CD4-positive, CD25-positive, alpha-beta regulatory T cell (primary cell): ENCODE measurements at places on chromosomes 12 and 14. TPM values are rescaled to one million over a fixed set of nuclear protein-coding genes. Genes with fewer than 3 reads are reported as not detected.

Gene SSPN
- not detected for total RNA-seq

Gene DAO
- total RNA-seq, result not detected

Gene SLC7A8
- not detected for total RNA-seq

Gene PIWIL1
- total RNA-seq, result not detected

Gene CIROP
- not detected for total RNA-seq

Gene ENDOU
- not detected for total RNA-seq

Gene PRPH
- total RNA-seq, result not detected

Gene CCDC91
- total RNA-seq, result 62.1 TPM

Gene CCDC88C
- 466 TPM for total RNA-seq

Gene C12orf50
- total RNA-seq, result 0.15 TPM

Gene RNU4-1
- 1,793 TPM for total RNA-seq

Gene SAMD15
- 0.42 TPM for total RNA-seq

Gene TC2N
- 138 TPM for total RNA-seq

Gene MIS18BP1
- total RNA-seq, result 34.8 TPM

Gene GDF3
- not detected for total RNA-seq

Gene BCL2L14
- total RNA-seq, result 6.8 TPM

Gene KCNK10
- not detected for total RNA-seq

Gene SLC6A15
- total RNA-seq, result not detected

Gene KITLG
- not detected for total RNA-seq

Gene SRRM4
- total RNA-seq, result not detected

Gene RDH5
- total RNA-seq, result 10.1 TPM

Gene CDK4
- 17.5 TPM for total RNA-seq

Gene MIP
- not detected for total RNA-seq

Gene CLEC4C
- total RNA-seq, result not detected

Gene ZDHHC22
- total RNA-seq, result not detected

Gene DEPDC4
- not detected for total RNA-seq

Gene CABP1
- not detected for total RNA-seq

Gene HVCN1
- 6.1 TPM for total RNA-seq

Gene TPPP2
- not detected for total RNA-seq

Gene SLCO1B1
- total RNA-seq, result not detected

Gene PRB2
- not detected for total RNA-seq

Gene SIX6
- total RNA-seq, result not detected

Gene RPGRIP1
- not detected for total RNA-seq

Gene CISTR
- not detected for total RNA-seq

Gene RDH16
- total RNA-seq, result 0.79 TPM

Gene CPNE6
- not detected for total RNA-seq

Gene SMIM41
- total RNA-seq, result 0.54 TPM

Gene KRT77
- not detected for total RNA-seq

Gene FOXM1
- 3.8 TPM for total RNA-seq

Gene ACVR1B
- total RNA-seq, result 6.5 TPM

Gene PRICKLE1
- 2.2 TPM for total RNA-seq

Gene PTCSC3
- not detected for total RNA-seq

Gene RNASE2
- total RNA-seq, result not detected

Gene NELL2
- 11.9 TPM for total RNA-seq
